ENCODE measurements at places on chromosomes 1 and 21. TPM values are rescaled to one million over a fixed set of nuclear protein-coding genes. Genes with fewer than 3 reads are reported as not detected.

- DNase-seq = no peak
- no peak overlapping the region for H3K4me3 ChIP-seq
- H3K36me3 ChIP-seq = no peaks in the 10 kb centered on the region
- no peaks in the 10 kb centered on the region for H3K4me1 ChIP-seq
These were observed 6.8 kb upstream of the IFI6 start for GRCh38 chr1:27678747-27679146.

- H3K4me1 ChIP-seq = peaks cover 5% of the 10 kb centered on the region
- H3K27ac ChIP-seq = no peak overlapping the region
- no peak for DNase-seq
- H3K27me3 ChIP-seq = no peaks in the 10 kb centered on the region
These were observed 29.4 kb downstream of the DENND1B start for GRCh38 chr1:197745911-197746310.

The ZMYND12 gene
- total RNA-seq = 0.78 TPM

DNA sequence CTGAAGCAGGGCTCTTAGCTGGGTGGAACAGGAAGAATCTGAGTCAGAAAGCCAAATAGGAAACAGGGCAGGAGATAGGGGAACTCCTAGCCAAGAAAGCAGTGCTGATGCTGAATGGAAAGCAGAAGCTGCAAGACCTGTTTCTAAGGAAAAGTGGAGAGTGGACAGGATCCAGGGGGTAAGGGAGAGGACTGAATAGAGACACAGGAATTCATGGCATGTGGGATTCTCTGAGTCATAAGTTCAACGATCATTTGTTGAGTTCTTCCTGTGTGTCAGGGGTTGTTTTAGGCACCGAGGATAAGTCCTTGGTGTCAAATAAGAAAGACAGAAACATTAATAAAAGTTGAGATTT lies 153.8 kb upstream of the FGGY start:
- H3K27me3 ChIP-seq = no peaks in the 10 kb centered on the region
- peak overlapping the region; percentile 31 for H3K27ac ChIP-seq
- H3K4me3 ChIP-seq = no peak overlapping the region
- H3K4me1 ChIP-seq = peaks cover 19% of the 10 kb centered on the region
- DNase-seq = no peak

The CCDC28B gene
- total RNA-seq = 7.6 TPM

The IL22RA1 gene
- not detected for total RNA-seq

The EEIG2 gene
- total RNA-seq = 11.6 TPM

GRCh38 chr1:55951291-55951690 lies 628.1 kb downstream of the PLPP3 start:
- DNase-seq = no peak
- no peaks in the 10 kb centered on the region for H3K27me3 ChIP-seq
- H3K27ac ChIP-seq = no peak overlapping the region
- H3K4me1 ChIP-seq = no peaks in the 10 kb centered on the region
- no peak overlapping the region for H3K4me3 ChIP-seq

DNA sequence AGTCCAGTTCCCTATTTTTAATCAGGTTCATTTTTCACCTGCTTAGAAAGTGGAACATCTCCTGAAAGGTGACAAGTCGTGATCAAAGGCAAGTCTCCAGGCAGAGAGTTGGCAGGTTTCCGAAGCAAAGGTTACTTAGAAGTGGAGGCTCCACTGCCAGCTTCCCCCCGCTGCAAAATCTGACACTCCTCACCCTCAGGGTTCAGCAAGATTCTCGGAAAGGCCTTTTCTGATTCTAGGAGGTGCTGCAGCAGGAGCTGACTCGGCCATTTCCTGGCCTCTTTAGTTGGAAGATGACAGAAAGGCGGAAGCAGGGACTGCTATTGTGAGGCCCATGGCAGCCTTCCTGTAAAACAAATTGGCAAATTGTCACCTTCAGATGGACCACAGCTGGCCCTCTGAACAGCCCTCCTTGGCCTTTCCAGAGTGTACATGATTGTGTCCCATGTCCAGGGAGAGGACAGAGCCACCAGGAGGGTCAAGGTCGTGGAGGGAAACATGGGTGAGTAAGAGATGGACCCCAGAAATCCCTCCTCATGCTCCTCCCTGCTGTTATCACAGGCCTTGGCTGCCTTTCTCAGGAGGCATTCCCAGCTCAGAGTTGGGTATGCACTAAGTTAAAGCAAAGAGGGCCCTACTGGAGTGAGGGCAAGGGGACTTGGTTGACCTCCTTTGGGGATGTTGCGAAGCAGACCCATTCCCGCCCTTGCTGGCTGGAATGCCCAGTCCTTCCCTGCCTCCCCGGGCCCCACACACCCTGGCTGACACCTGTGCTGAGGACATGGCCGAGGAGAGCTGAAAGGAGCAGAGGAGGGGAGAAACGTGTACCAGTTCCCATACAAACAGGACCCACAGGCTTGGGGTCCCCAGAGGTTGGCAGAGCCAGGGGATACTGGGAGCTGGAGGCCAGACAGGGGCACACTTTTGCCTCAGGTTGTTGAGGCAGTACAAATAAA lies 115.5 kb upstream of the IRF2BP2 start:
- H3K4me1 ChIP-seq = peaks cover 72% of the 10 kb centered on the region
- no peaks in the 10 kb centered on the region for H3K36me3 ChIP-seq
- peak overlapping the region; percentile 97 for H3K27ac ChIP-seq
- peak overlapping the region; percentile 14 for H3K4me3 ChIP-seq
- no peaks in the 10 kb centered on the region for H3K27me3 ChIP-seq

- H3K27ac ChIP-seq = no peak overlapping the region
- DNase-seq = no peak
- no peak overlapping the region for H3K4me3 ChIP-seq
- H3K27me3 ChIP-seq = no peaks in the 10 kb centered on the region
- no peaks in the 10 kb centered on the region for H3K4me1 ChIP-seq
- H3K36me3 ChIP-seq = peaks cover 8% of the 10 kb centered on the region
These were observed 70.1 kb downstream of the INTS7 start for GRCh38 chr1:211965108-211965805.

- H3K4me1 ChIP-seq = peaks cover 15% of the 10 kb centered on the region
- H3K4me3 ChIP-seq = peak overlapping the region; percentile 4
- no peak for DNase-seq
- H3K27me3 ChIP-seq = no peaks in the 10 kb centered on the region
These were observed 38.6 kb upstream of the ETS2 start for GRCh38 chr21:38766987-38767722.

DNA sequence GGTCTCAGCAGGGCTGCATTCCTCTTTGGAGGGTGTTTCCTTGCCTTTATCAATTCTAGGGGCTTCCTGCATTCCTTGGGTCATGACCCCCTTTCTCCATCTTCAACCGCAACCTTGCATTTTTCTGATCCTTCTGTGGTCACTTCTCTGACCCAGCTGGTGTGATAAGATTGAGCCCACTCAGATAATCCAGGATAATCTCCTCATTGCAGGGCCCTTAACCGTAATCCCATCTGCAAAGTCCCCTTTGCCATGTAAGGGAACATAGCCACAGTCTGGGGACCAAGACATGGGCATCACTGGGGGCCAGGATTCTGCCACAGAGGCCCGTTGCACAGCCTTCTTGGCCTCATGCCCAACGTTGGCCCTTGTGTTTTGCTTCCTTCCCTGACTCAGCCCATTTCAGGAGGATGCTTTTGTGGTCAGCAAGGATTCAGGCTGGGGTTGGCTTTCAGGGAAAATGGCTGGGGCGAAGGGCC lies 35.0 kb upstream of the IL19 start:
- H3K36me3 ChIP-seq = peaks cover 54% of the 10 kb centered on the region
- no peak overlapping the region for H3K27ac ChIP-seq
- DNase-seq = no peak
- no peak overlapping the region for H3K4me3 ChIP-seq

The GTF2B gene
- total RNA-seq = 22.5 TPM

- DNase-seq = no peak
- H3K27me3 ChIP-seq = no peaks in the 10 kb centered on the region
- peaks cover 5% of the 10 kb centered on the region for H3K4me1 ChIP-seq
- no peak overlapping the region for H3K27ac ChIP-seq
These were observed 30.8 kb downstream of the TRIM67 start for GRCh38 chr1:231192620-231193163.

- H3K4me3 ChIP-seq = no peak overlapping the region
- no peaks in the 10 kb centered on the region for H3K36me3 ChIP-seq
- DNase-seq = no peak
- H3K27ac ChIP-seq = no peak overlapping the region
- H3K4me1 ChIP-seq = no peaks in the 10 kb centered on the region
- no peaks in the 10 kb centered on the region for H3K27me3 ChIP-seq
These were observed 70.2 kb upstream of the CDC42BPA start for GRCh38 chr1:227388214-227389168.

GRCh38 chr1:202210385-202210784 lies 16.8 kb downstream of the LGR6 start:
- no peaks in the 10 kb centered on the region for H3K36me3 ChIP-seq
- no peak overlapping the region for H3K27ac ChIP-seq
- no peak overlapping the region for H3K4me3 ChIP-seq
- no peak for DNase-seq
- peaks cover 18% of the 10 kb centered on the region for H3K27me3 ChIP-seq
- H3K4me1 ChIP-seq = peaks cover 11% of the 10 kb centered on the region

The VWA5B1 gene
- not detected for total RNA-seq

- no peaks in the 10 kb centered on the region for H3K36me3 ChIP-seq
- no peaks in the 10 kb centered on the region for H3K27me3 ChIP-seq
- no peak overlapping the region for H3K27ac ChIP-seq
- DNase-seq = no peak
- H3K4me1 ChIP-seq = peaks cover 7% of the 10 kb centered on the region
- no peak overlapping the region for H3K4me3 ChIP-seq
These were observed 231.1 kb upstream of the SGIP1 start for GRCh38 chr1:66302815-66303214.

DNA sequence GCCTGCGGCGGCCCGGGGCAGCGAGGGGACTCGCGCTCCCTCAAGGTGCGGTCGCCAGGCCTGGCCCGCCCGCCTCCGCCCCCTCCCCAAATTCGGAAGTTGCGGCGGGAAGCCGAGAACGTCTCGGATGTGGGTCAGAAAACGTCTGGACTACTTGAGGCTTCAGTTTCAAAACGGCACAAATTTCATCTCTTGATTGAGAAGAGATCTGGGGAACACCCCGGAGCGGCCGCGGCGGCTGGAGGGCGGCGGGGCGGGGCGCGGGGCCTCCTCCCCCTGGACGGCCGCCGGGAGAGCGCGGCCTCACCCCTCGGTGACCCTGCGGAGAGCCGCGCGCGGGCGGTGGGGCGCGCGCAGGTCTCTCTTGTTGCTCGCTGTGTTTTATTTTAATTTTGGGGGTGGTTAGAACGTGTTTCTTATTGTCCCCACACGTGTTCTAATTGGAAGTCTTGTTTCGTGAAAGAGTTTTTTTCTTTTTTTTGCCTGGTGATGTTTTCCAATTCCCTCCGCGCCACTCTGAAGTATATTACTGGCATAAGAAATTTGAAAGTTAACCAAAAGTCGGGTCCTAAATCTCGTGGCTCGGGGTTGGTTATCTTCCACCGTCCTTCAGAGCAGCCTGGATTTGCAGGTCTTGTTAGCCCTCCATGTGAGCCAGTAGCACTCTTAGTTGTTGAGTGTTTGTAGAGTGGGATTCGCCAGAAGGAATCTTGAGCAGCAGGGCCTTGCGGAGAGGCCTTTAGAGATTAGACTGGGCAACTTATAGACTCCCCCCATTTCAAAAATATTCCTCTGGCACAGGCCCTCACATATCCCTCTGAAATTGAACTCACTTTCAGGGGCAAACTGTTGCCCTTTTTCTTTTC lies 749 bp downstream of the PCBP3 start:
- H3K27me3 ChIP-seq = peaks cover 6% of the 10 kb centered on the region
- DNase-seq = no peak
- no peaks in the 10 kb centered on the region for H3K36me3 ChIP-seq
- peak overlapping the region; percentile 84 for H3K4me3 ChIP-seq

- no peaks in the 10 kb centered on the region for H3K36me3 ChIP-seq
- no peaks in the 10 kb centered on the region for H3K4me1 ChIP-seq
- no peak for DNase-seq
- H3K4me3 ChIP-seq = no peak overlapping the region
- H3K27me3 ChIP-seq = no peaks in the 10 kb centered on the region
These were observed 27.4 kb upstream of the ZBTB21 start for GRCh38 chr21:42037516-42037915.

DNA sequence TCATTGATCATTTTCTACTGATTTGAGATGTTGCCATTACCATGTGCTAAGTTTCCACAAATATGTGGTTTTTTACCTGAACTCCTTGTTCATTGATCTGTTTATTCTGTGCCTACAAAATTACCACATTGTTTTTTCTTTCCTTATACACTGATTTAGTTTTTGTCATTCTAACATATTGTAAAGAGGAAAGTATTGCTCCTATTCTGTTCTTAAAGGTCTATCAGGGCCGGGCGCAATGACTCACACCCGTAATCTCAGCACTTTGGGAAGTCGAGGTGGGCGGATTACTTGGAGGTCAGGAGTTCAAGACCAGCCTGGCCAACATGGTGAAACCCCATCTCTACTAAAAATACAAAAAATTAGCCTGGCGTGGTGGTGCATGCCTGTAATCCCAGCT lies 75.1 kb downstream of the CAMTA1 start:
- DNase-seq = no peak
- no peaks in the 10 kb centered on the region for H3K27me3 ChIP-seq
- H3K36me3 ChIP-seq = no peaks in the 10 kb centered on the region
- no peak overlapping the region for H3K4me3 ChIP-seq
- peaks cover 22% of the 10 kb centered on the region for H3K4me1 ChIP-seq
- H3K27ac ChIP-seq = no peak overlapping the region

DNA sequence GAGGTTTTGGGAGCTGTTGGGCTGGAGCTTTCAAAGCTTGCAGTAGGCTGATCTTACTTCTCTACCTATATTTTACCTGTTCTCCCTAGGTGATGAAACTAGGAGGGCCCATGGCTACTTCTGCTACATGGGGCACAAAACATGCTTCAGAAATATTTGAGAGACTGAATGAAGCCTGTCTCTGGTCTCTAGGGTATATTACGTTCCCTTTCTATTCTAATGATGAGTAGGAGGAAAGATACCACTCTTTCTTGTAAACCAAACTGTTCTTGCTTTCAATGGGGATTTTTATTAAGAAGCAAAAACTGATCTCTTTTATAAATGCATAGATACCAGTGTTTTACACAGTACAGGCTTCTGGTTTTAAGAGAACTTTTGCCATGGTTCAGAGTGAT lies 103.1 kb downstream of the GALNT2 start:
- peak overlapping the region; percentile 11 for H3K4me3 ChIP-seq
- peaks cover 73% of the 10 kb centered on the region for H3K4me1 ChIP-seq
- H3K27ac ChIP-seq = peak overlapping the region; percentile 55
- DNase-seq = no peak
- H3K27me3 ChIP-seq = no peaks in the 10 kb centered on the region
- no peaks in the 10 kb centered on the region for H3K36me3 ChIP-seq

The PRAMEF13 gene
- not detected for total RNA-seq

GRCh38 chr1:157628773-157629172 lies 30.9 kb upstream of the FCRL4 start:
- H3K4me3 ChIP-seq = no peak overlapping the region
- H3K4me1 ChIP-seq = no peaks in the 10 kb centered on the region
- H3K36me3 ChIP-seq = no peaks in the 10 kb centered on the region

The TMEM61 gene
- 0.84 TPM for total RNA-seq

DNA sequence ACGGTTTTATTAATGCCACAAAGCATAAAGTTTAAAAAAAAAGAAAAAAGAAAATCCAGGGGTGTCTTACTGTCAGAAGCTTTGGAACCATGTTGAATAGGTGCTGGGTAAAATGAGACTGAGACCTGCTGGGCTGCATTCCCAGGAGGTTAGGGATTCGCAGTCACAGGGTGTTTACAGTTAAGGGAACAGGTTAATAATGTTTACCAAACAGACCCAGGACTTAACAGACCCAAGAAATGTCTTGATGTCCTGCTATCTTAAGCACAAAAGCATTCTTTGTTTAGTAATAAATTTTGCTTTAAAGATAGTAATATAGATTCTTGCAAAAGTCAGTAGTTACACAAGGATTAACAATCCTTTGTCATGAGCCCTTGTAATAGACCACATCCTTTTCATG lies 54.7 kb downstream of the OLFML3 start:
- H3K4me1 ChIP-seq = peaks cover 6% of the 10 kb centered on the region
- no peak overlapping the region for H3K4me3 ChIP-seq
- no peaks in the 10 kb centered on the region for H3K36me3 ChIP-seq
- no peaks in the 10 kb centered on the region for H3K27me3 ChIP-seq

The RHD gene
- not detected for total RNA-seq
